ENCODE measurements at places on chromosomes 5 and 9.

DNA sequence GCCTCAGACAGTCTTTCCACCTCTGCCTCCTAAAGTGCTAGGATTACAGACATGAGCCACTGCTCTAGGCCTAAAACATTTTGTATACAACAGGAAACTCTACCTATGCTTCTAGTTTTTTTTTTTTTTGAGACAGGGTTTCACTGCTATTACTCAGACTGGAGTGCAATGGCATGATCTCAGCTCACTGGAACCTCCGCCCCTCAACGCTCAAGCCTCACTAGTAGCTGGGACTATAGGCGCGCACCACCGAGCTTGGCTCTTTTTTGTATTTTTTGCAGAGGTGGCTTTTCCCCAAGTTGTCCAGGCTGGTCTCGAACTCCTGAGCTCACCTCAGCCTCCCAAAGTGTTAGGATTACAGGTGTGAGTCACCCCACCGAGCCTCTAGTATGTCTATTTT lies 5.4 kb downstream of the HSPA9 start:
- no peak for DNase-seq

- no peak for DNase-seq
Observed at GRCh38 chr5:80189201-80189600, 66.6 kb downstream of the SERINC5 start.

DNA sequence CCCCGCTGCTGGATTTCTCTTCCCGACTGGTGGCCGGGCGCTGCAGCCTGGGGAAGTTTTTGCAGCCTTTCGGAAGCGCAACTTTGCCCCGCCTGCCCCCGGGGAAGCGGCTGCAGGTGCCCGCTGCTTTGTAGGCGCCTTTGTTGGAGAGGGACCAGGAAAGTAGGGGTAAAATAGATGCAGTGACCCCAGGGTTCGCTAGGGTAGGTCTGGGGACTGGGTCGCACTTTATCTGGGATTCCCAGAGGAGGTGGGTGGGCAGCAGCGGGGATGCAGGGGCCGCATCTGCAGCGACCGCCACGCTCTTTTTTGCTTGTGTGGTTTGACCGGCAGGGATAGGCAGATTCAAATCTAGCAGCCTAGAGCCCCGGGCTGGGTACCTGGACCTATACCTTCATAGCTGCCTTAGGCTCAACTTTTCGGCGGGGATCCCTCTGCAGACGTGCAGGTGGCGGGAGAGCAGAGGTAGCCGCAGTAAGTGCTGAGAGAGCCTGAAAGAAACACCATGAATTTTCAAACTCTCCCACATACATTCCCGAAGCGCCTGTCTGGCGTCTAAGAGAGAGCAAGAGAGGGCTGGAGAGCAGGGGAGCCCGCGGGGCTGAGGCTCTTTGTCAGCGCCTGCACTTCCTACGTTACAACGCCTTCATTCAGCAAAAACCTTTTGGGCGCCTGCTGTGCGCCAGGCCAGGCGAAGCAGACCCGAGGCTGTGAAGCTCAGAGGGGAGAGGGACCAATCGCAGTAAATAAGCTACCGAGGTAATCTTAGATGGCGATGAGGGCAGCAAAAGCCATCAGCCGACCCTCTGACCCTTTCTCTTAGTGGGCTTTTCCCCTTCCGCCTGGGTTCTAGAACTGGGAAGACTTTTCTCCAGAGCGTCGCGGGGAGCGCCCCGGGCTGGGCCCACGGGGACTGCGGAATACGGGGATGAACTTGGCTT lies 642 bp downstream of the SV2C start:
- no peak for DNase-seq

- DNase-seq = no peak
Observed at GRCh38 chr9:136745389-136746154, 2.8 kb downstream of the LCN6 start.

DNA sequence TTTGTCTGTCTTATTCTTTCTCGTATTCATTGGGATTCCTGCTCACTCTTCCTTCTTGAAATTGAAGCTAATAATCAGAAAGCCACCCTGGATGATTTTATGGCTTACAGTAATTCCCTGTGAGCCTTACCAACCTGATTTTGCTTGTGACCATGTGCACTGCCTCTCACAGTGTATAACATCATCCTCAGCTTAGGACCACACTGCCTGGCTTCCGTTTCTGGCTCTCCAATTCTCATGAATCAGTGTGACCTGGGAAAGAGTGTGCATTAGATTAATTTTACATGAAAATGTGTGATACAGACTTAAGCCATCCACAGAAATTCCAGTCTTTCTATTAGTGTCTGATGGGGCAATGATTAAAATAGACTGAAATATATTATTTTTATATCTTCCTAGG lies 126.8 kb upstream of the DMRT1 start:
- DNase-seq = no peak

GRCh38 chr5:139275956-139276355 lies 17.6 kb upstream of the MATR3 start:
- DNase-seq = no peak

DNA sequence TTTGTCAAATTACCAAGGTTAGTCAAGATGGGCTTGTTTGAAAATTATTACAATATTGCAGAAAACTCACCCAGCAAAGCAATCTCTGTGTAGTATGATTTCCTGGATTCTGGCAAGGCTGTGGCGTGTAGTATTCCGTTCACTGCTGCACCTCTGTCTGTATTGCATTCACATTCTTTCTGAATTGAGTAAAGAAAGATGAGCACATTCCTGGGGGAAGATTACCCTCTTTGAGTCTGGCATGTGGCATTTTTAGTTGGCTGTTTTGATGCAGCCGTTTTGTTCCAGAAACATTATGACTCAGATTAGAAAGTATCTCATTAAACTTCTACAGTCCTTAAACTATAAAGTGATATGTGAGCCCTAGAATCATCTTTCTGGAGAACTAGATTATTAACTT lies 197.7 kb downstream of the TENT4A start:
- DNase-seq = no peak

GRCh38 chr9:121313458-121314152 lies 45.6 kb downstream of the GSN start:
- DNase-seq = no peak

DNA sequence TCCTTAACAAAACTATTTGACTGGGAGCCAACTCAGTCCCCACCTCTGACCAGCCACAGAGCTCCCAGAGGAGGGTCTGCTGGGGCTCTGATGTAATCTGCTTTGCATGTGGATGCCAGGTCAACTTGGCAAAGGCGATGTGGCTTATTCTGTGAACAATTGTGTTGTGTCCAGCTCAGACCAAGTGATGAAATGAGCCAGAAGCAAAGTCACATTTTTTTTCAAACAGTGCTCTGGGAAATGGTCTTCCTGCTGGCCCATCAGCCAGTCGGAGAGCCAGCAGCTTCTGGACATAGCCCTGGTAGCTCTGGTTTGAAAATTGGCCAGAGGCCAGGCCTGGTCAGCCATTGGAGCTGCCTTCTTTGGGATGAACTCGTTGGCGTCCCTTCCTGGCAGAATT lies 86.5 kb downstream of the ANGPTL2 start:
- no peak for DNase-seq

Data from CD4-positive, alpha-beta T cell treated with Interleukin-2 at 100 ng/mL for 4 hours (primary cell).